ENCODE measurements at places on chromosomes 16 and 17.

GRCh38 chr17:18035704-18036103, 3.3 kb downstream of the ATPAF2 start:
- DNase-seq = peak; percentile 13

DNA sequence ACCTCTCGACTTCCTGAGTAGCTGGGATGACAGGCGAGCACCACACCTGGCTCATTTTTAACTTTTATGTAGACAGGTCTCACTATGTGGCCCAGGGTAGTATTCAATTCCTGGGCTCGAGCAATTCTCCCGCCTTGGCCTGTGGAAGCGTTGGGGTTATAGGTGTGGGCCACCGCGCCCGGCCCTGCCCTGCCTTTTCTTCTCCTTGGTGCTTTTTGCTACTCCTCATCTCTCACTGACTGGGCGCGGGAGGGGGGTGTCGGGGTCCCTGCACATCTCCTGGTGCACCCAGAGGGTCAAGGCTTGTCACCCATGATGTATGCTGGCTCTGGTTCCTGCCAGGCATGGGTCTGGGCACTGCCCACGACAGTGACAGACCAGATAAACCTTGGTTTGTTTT, 2.9 kb downstream of the MCRIP2 start:
- DNase-seq = no peak

GRCh38 chr17:30299000-30299399, 7.3 kb upstream of the BLMH start:
- no peak for DNase-seq

DNA sequence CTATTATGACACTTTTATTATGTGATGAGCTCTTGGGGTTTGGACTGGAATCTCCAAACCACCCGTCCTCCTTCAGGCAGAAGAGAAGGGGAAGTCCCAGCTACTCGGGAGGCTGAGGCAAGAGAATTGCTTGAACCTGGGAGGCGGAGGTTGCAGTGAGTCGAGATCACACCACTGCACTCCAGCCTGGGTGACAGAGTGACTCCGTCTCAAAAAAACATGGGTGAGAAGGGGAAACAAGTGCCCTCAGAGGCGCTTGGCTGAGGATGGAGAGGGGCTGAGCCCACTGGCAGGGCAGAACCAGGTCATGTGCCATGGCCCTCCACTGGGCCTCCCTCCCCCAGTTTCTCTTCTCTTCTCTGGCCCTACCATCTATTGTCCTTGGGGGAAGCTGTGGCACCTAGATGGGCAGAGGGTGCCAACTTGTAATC, 120.9 kb upstream of the SMURF2 start:
- no peak for DNase-seq

GRCh38 chr17:50719924-50720794, 756 bp downstream of the LUC7L3 start:
- DNase-seq = peak; percentile 30

GRCh38 chr17:40551879-40552768, 13.1 kb downstream of the CCR7 start:
- DNase-seq = no peak

GRCh38 chr16:72312828-72313227, 140.9 kb upstream of the PMFBP1 start:
- no peak for DNase-seq

GRCh38 chr16:72113616-72113945, 19.9 kb downstream of the DHX38 start:
- no peak for DNase-seq

DNA sequence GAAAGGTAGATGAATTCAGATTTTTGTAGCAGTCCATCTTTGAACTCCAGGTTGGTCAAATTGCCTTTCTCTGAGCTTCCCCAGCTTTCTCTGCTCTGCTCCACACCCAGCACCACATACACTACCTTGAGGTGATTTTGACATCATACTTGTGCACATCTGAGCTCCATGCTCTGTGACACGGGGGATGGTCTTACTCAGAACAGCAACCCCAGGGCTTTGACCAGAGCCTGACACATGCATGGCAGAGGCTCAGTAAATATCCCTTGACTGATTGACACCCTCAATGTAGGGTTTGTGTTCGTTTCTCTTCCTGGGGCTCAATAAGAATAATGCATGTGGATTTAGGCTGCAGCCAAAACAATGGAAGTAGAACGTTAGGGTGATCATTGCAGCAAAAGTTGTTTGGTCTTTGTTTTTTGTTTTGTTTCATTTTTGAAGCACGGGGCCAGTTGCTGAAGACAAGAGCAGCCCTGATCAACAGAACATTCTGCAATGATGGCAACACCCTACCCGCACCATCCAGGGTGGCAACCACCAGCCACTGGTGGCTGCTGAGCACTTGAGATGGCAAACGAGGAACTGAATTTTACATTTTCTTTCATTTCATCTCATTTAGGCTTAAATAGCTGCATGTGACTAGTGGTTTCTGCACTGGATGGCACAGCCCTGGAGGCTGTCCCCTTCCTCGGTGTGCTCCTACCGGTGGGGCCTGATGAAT, 224.8 kb upstream of the TNRC6C start:
- no peak for DNase-seq

- peak; percentile 5 for DNase-seq
Observed at GRCh38 chr17:18191967-18192366, 8.3 kb downstream of the ALKBH5 start.

DNA sequence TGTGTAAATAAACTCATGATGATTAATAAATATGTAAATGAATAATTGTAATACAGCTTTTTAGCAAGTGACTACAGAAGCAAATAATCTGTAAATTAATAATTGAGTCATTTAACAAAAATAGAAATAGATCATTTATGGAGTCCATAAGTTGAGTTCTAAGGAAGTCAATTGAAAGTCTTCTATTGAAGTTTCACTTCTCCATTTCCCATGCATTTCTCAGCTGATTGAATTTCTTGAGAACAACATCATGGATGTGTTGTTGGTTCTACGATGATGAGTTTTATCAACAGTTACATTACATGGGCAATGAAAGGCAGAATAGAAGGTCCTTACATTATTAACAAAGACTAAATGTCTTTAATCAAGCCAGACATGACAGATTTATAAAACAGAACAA, 290.4 kb downstream of the MAP2K6 start:
- no peak for DNase-seq

DNA sequence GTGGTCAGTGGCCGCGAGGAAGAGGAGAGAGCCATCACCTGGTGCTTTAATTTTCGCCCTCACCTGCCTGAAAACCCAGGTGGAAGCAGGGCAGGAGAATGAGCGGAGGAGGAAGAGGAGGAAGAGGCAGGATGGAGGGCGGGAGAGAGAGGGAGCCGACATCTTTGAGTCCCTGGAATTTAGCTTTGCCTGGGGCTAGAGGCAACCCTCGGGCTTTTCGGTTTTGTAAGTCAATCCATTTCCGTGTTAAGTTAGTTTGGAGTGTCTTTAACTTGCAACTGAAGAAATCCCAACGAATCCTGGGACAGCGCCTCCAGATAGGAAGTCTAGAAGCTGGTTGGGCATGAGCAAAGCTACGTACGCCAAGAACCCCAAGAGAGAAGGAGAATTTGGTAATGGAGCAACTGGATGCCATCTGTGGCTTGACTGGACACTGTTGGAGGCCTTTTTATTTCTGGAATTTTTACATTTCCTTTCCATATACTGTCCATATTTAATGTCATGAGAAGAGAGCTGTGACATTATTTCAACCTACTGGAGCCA, 36.9 kb upstream of the ATP2A3 start:
- no peak for DNase-seq

- peak; percentile 28 for DNase-seq
Observed at GRCh38 chr17:74478420-74479100, 12.1 kb downstream of the CD300A start.

GRCh38 chr16:65981057-65981456, 385.4 kb upstream of the CDH5 start:
- no peak for DNase-seq

DNA sequence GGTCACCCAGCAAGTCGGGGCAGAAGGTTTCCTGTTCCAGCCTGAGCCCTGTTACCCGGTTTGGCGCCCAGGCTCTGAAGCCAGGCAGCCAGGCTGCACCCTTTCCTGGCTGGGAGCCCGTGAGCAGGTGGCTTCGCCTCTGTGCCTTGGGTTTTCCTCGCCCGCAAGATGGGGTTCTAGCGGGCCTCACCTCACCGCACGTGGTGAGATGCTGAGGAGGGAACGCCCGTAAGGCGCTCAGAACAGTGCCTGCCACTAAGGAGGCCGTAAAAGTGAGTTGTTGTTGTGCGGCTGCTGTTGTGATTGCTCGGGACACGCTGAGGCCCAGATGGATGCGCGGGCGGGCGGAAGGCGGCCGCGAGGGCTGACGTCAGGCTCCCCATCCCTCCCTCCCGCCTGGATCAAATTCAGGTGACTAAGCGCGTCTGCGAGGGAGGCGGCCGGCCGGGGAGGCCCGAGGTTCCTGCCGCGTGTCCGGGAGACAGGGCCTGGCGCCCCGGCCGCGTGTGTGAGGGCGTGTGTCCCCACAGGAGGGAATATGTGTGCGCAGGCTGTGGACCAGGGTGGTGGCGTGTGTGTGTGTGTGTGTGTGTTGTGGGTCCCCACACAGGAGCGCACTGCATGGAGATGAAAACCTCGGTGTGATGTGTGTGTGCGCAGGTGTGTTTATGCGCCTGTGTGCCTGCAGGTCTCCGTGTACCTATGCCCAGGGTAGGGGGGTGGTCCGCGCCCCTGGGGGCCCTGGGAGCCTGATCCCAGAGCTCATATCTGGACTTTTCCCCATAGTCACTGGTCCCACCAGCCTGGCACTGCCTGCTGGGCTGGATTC, 4.3 kb downstream of the CAMKK1 start:
- no peak for DNase-seq

DNA sequence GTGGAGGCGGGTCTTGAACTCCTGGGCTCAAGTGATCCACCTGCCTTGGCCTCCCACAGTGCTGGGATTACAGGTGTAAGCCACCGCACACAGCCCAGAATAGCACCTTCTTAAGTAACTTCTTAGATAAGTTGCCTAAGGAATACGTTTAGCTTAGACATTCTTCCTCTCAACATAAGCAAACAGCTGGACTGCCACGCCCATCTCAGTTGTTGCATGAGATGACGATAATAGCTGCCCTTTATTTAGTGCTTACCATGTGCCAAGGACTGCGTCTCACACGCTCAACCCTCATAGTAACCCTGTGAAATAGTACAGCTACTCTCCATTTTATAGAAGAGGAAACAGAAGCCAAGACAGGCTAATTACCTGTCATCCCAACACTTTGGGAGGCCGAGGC, 11.8 kb downstream of the HASPIN start:
- no peak for DNase-seq

GRCh38 chr16:55242667-55243066, 81.3 kb upstream of the IRX6 start:
- DNase-seq = no peak

GRCh38 chr16:77739559-77739892, 17.2 kb downstream of the NUDT7 start:
- no peak for DNase-seq

DNA sequence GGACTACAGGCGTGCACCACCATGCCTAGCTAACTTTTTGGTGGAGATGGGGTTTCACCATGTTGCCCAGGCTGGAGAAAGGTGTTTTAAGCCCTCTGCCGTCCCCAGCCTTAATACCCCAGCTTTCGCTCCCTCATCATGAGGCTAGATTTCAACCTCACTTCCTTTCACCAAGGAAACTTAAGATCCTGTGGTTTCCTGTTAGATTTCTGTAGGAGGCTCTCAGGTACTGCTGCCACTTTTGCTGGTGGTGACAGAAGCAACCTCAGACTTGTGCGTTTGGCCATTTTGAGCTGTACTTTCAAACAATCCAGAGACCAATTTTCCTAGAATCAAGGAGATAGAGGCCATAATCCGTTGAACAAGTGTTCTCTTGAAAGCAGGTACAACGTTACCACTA, 36.2 kb downstream of the MPHOSPH6 start:
- no peak for DNase-seq

- no peak for DNase-seq
Observed at GRCh38 chr16:84689111-84689510, 10.7 kb upstream of the USP10 start.

GRCh38 chr16:50440991-50441390, 72.2 kb upstream of the BRD7 start:
- DNase-seq = no peak

DNA sequence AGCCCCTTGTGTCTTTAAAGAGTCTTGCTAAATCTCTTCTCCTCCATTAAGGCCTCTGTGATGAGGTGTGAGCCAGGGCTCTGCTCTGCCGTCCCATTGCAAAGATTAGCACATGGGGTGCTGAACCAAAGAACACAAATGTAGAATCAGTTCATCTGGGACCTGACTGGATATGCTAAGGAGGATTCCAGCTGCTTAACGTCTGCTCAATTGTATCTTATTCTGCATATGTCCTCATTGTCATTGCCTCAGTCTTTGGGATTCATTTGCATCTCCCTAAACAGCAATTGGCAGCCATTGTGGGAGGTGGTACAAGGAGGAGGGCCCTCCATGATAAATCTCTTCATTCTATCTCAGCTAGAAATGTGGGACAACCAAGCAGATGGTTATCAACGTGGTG, 106.3 kb upstream of the ADAMTS18 start:
- DNase-seq = no peak

DNA sequence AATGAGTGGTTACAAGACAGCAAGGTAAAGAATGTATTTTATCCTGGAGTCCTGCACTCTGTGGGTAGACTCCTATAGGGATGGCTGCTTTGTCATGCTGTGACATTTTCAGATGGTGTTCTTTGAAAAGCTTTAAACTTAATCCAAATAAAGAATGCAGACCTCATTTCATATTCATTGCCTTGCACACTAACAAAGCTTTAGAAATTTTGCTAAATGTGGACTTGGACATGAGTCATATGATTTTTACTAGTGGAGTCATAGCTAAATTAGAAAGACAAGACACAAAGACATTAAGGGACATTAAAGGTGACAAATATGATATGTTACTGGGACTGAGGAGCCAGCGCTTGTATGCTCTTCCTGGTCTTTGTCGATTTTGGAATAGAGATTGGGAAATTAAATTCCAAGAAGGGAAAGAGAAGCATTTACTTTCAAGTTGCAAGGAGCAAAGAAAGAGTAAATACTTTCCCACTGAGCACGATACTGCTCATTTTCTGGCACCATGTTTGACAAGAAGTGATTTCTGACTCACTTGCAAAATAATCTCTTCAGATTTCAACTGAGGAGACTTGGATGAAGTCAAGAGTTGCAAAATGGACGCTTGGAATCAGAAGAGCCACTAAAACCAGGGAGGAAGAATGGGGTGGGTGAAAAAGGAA, 152.9 kb upstream of the MYOCD start:
- no peak for DNase-seq

DNA sequence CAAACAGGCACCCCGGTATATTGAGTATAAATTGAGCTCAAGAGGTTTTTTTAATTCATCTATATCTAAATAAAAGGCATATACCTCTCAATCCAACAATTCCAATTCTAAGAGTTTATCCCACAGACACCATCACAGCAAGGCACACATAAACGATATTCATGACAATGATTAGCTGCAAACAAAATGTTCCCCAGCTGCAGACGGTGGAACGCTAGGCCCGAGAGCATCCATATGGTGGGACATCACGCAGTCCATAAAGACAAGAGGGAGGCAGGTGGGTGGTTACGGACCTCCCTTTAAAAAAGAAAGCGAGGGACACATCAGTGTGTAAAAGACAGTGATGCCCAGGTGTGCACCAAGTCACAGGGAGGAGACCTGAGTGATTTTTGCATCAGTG, 28.1 kb downstream of the MEAK7 start:
- no peak for DNase-seq

All from NAMALWA (cell line).